Lung (tissue), 17 donors: ENCODE measurements at places on chromosomes 13 and 19. TPM values are rescaled to one million over a fixed set of nuclear protein-coding genes. Genes with fewer than 3 reads are reported as not detected.
A peak's percentile ranks its signal among the peaks of the same experiment; 100 is the strongest.

- H3K27me3 ChIP-seq, result no peaks in the 10 kb centered on the region
- no peaks in the 10 kb centered on the region for H3K4me1 ChIP-seq
- no peak overlapping the region for H3K27ac ChIP-seq
- no peak overlapping the region for H3K4me3 ChIP-seq
- DNase-seq, result no peak
Measured at GRCh38 chr19:55712804-55713631, 25.2 kb downstream of the NLRP9 start.

- peak; percentile 49 for DNase-seq
- no peaks in the 10 kb centered on the region for H3K36me3 ChIP-seq
- H3K4me1 ChIP-seq, result peaks cover 2% of the 10 kb centered on the region
- H3K27ac ChIP-seq, result no peak overlapping the region
- H3K4me3 ChIP-seq, result no peak overlapping the region
- H3K27me3 ChIP-seq, result no peaks in the 10 kb centered on the region
Measured at GRCh38 chr19:31099515-31100205, 249.6 kb downstream of the TSHZ3 start.

GRCh38 chr13:64020126-64020525, 2604.5 kb upstream of the PCDH20 start:
- no peaks in the 10 kb centered on the region for H3K27me3 ChIP-seq
- no peak overlapping the region for H3K4me3 ChIP-seq
- no peaks in the 10 kb centered on the region for H3K36me3 ChIP-seq
- H3K27ac ChIP-seq, result no peak overlapping the region
- H3K4me1 ChIP-seq, result no peaks in the 10 kb centered on the region
- DNase-seq, result no peak

GRCh38 chr13:93577105-93577504, 350.5 kb downstream of the GPC6 start:
- no peaks in the 10 kb centered on the region for H3K4me1 ChIP-seq
- DNase-seq, result no peak
- H3K27me3 ChIP-seq, result no peaks in the 10 kb centered on the region
- H3K27ac ChIP-seq, result no peak overlapping the region

DNA sequence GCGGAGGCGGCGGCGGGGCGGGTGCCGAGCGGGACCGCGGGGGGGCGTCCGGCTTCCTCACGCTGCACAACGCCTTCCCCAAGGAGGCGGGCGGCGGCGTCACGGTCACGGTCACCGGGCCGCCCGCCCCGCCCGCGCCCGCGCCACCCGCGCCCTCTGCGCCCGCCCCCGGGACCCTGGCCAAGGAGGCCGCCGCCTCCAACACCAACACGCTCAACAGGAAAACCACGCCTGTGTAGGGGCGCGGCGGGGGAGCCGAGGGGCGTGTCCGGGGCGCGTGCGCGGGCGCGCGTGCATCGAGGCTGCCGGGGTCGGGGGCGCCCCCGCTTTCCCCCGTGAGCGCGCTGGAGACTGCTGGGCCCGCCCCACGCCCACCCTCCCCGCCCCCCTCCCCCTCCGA, 8.8 kb upstream of the CACNG6 start:
- no peak overlapping the region for H3K4me3 ChIP-seq
- no peaks in the 10 kb centered on the region for H3K4me1 ChIP-seq
- no peak overlapping the region for H3K27ac ChIP-seq
- no peaks in the 10 kb centered on the region for H3K36me3 ChIP-seq
- peaks cover 72% of the 10 kb centered on the region for H3K27me3 ChIP-seq

DNA sequence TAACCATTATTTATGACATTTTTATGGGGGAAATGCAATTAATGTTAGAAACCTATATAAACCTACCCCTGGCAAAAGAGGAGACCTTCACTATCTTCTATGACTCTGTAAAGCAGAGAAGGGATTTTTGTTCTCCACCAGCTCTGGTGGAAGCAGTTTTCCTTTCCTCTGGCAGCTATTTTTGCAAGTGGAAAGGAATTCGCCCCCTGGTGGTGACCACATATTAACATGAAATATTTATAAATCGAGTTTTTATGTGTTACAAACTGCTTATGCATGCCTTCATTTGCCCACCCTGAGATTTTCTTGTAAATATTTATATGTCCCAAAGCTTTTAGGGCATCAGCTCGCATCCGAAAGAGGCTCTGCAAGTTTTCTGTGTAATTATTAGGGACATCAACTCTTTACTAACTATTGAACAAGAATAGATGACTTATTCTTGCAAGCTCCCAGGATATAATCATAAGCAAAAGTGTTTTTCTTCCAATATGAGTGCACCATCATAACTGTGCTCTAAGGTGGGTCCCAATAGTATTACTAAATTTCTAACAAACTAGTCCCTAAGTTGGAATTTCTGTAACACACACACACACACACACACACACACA, 62.4 kb downstream of the SERTM1 start:
- no peaks in the 10 kb centered on the region for H3K4me1 ChIP-seq
- H3K4me3 ChIP-seq, result no peak overlapping the region
- H3K27ac ChIP-seq, result no peak overlapping the region

GRCh38 chr19:21568816-21569493, 63.6 kb downstream of the ZNF429 start:
- peaks cover 2% of the 10 kb centered on the region for H3K4me1 ChIP-seq

- no peak overlapping the region for H3K27ac ChIP-seq
- no peak for DNase-seq
- no peaks in the 10 kb centered on the region for H3K36me3 ChIP-seq
- peaks cover 5% of the 10 kb centered on the region for H3K27me3 ChIP-seq
Measured at GRCh38 chr13:45786293-45786920, 65.1 kb downstream of the SIAH3 start.

DNA sequence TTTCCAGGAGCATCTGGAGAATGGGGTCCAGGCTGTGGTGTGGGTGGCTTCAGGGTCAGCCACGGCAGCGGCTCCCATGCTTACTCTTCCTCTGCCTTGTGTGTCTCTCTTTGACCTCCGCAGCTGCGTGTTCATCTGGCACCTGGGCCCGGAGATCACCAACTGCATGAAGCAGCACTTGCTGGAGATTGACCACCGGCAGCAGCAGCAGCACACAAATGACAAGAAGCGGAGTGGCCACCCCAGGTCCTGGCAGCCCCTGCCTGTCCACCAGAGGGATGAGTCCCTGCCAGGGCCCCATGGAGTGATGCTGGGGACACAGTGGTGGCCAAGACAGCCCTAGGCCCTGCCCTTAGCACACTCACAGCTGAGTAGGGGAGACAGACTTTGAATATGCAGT, 18.4 kb upstream of the OVOL3 start:
- H3K4me1 ChIP-seq, result no peaks in the 10 kb centered on the region
- H3K27me3 ChIP-seq, result no peaks in the 10 kb centered on the region
- H3K27ac ChIP-seq, result no peak overlapping the region
- H3K4me3 ChIP-seq, result no peak overlapping the region
- no peak for DNase-seq

DNA sequence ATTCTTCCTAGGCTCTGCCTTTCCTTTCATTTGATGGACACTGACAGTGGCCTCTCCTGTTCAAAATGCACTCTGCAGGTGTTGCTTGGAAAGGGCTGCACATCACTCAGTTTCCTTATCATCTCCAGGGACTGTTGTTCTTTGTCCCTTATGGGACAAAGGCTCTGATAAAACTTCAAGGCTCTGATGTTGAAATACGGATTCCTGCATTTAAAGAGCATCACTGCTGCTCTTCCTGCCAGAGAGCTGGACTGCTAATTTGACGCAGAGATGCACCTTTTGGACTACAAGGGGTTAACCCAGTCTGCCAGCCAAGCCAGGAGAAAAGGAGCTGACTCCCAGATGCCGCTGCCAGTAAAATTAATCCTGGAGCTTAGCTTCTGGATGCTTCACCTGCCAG, 952.1 kb downstream of the DIAPH3 start:
- no peak overlapping the region for H3K4me3 ChIP-seq
- no peaks in the 10 kb centered on the region for H3K4me1 ChIP-seq
- H3K36me3 ChIP-seq, result no peaks in the 10 kb centered on the region
- H3K27me3 ChIP-seq, result no peaks in the 10 kb centered on the region
- no peak overlapping the region for H3K27ac ChIP-seq
- DNase-seq, result no peak

- H3K36me3 ChIP-seq, result no peaks in the 10 kb centered on the region
- DNase-seq, result no peak
- H3K27me3 ChIP-seq, result no peaks in the 10 kb centered on the region
- no peaks in the 10 kb centered on the region for H3K4me1 ChIP-seq
Measured at GRCh38 chr19:5547881-5548280, 19.9 kb downstream of the TINCR start.

- no peak overlapping the region for H3K4me3 ChIP-seq
- H3K27ac ChIP-seq, result no peak overlapping the region
- no peak for DNase-seq
- no peaks in the 10 kb centered on the region for H3K4me1 ChIP-seq
- H3K36me3 ChIP-seq, result no peaks in the 10 kb centered on the region
- H3K27me3 ChIP-seq, result peaks cover 5% of the 10 kb centered on the region
Measured at GRCh38 chr19:17542793-17543582, 12.5 kb upstream of the COLGALT1 start.

DNA sequence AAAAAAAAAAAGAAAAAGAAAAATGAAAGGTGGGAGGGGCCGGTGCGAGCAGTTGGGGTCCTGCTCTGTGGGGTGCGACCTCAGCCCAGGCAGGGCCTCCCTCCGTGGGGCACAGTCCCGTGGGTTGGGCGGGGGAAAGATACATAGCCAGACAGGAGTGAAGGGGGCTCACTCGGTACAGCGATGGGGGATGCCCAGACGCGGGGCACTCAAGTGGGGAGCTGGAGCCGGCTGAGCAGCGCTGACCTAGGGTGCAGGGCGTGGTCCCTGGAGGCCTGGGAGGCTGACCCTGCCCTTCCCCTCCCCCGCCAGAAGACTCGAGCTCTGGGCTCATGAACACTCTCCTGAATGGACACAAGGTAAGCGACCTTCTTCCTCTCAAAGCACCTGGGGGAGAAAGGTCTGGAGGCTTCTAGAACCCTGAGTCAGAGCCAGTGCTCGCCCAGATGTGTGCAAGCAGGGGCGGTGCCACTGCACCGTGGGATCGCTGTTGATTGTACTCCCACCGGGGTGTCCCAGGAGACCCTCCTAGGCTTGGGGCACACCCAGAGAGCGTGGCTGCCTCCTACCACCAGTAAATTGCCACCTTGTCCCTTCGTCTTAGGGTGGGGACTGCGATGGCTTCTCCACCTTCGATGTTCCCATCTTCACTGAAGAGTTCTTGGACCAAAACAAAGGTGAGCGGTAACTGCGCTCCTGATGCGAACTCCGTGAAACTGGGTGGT, 3.4 kb downstream of the HMG20B start:
- H3K27ac ChIP-seq, result no peak overlapping the region
- DNase-seq, result no peak
- no peaks in the 10 kb centered on the region for H3K27me3 ChIP-seq
- peaks cover 35% of the 10 kb centered on the region for H3K4me1 ChIP-seq
- H3K36me3 ChIP-seq, result peaks cover 6% of the 10 kb centered on the region

DNA sequence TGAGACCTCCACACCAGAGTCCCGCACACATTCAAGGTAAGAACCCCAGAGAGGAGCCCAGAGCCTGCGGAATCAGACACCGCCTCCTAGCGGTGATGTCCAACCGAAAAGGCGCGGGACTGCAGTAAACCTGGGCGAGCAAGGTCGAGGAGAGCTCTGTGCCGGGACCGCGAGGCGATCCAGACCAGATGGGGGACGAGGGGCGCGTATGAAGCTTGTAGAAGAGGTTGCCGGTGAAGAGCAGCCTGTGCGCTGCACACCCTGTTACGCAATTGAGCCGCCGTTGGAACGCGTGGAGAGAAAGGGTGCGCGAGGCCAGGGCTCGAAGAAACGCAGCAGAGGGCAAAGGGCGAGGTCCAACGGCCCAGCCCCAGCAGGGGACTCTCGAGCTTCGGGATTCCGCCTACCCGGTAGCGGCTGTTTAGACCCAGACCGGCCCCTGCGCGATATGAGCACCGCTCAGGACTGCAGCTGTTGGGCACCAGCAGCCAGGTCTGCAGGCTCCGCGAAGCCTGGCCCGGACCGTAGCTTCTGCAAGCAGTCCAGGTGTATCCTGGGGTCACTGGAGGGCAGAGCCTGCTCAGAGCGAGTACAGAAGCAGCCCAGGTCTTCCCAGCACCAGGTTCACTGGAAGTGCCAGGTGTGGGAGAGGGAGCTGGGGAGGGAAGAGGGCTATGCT, 65.9 kb upstream of the ZNF599 start:
- H3K4me1 ChIP-seq, result no peaks in the 10 kb centered on the region
- H3K36me3 ChIP-seq, result no peaks in the 10 kb centered on the region
- DNase-seq, result peak; percentile 9
- no peak overlapping the region for H3K4me3 ChIP-seq
- H3K27me3 ChIP-seq, result no peaks in the 10 kb centered on the region

- no peaks in the 10 kb centered on the region for H3K4me1 ChIP-seq
- DNase-seq, result no peak
- no peaks in the 10 kb centered on the region for H3K36me3 ChIP-seq
- no peak overlapping the region for H3K27ac ChIP-seq
Measured at GRCh38 chr13:26663791-26664190, 96.8 kb downstream of the GPR12 start.

DNA sequence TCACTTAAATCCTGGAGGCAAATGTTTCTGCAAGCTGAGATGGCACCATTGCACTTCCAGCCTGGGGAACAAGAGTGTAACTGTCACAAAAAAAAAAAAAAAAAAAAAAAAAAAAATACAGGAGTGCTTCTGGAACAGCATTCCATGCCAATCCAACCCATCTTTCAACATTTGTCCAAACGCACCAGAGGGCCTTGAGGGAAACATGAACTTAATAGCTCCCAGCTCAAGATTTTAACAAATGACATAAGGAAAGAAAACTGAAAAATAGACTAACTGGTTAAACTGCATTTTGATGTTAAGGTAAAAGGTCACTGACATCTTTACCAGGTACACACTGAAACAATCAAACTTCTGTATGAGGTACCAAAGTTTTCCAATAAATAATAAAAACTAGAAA, 47.7 kb upstream of the ZNF83 start:
- no peaks in the 10 kb centered on the region for H3K36me3 ChIP-seq
- H3K4me3 ChIP-seq, result no peak overlapping the region
- H3K4me1 ChIP-seq, result peaks cover 2% of the 10 kb centered on the region

- peak overlapping the region; percentile 78 for H3K4me3 ChIP-seq
- peaks cover 8% of the 10 kb centered on the region for H3K4me1 ChIP-seq
- peak; percentile 83 for DNase-seq
Measured at GRCh38 chr19:49114630-49115363, 627 bp downstream of the LIN7B start.

GRCh38 chr13:43720780-43721397, 65.9 kb downstream of the ENOX1 start:
- H3K36me3 ChIP-seq, result no peaks in the 10 kb centered on the region
- H3K4me1 ChIP-seq, result no peaks in the 10 kb centered on the region
- H3K27ac ChIP-seq, result no peak overlapping the region
- no peak for DNase-seq
- H3K27me3 ChIP-seq, result no peaks in the 10 kb centered on the region

Gene CCNA1
- 10.2 TPM for total RNA-seq

Gene ATP8A2
- 2.7 TPM for total RNA-seq

Gene SLC7A1
- 6.6 TPM for total RNA-seq

Gene FUT6
- total RNA-seq, result not detected

Gene CYP4F22
- total RNA-seq, result not detected

Gene SIX5
- 13.5 TPM for total RNA-seq

Gene SYNGR4
- not detected for total RNA-seq

Gene FCER2
- total RNA-seq, result 0.43 TPM

Gene SUPT20H
- 51.4 TPM for total RNA-seq

Gene BLOC1S3
- 7.5 TPM for total RNA-seq
